Islet precursor cell (in vitro differentiated cells): ENCODE measurements at places on chromosomes 2 and 18.

DNA sequence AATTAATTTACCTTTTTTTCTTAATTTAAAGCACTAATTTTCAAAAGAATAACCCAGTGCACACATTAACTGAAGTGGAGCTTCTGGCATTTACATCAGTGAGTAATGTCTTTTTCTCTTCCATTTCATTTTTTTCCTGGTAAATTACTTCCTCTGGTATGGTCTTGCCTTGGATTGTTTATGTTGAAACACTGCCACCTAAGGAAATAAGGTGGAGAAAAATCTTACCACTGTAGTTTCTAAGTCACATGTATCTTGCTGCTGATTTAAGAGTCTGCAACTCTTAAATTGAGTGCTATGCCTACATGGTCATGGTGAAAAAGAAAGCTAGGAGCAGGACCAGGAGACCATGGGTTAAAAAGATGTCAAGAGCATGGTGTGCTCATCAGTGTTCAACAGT lies 51.0 kb downstream of the TTC27 start:
- no peak for DNase-seq

DNA sequence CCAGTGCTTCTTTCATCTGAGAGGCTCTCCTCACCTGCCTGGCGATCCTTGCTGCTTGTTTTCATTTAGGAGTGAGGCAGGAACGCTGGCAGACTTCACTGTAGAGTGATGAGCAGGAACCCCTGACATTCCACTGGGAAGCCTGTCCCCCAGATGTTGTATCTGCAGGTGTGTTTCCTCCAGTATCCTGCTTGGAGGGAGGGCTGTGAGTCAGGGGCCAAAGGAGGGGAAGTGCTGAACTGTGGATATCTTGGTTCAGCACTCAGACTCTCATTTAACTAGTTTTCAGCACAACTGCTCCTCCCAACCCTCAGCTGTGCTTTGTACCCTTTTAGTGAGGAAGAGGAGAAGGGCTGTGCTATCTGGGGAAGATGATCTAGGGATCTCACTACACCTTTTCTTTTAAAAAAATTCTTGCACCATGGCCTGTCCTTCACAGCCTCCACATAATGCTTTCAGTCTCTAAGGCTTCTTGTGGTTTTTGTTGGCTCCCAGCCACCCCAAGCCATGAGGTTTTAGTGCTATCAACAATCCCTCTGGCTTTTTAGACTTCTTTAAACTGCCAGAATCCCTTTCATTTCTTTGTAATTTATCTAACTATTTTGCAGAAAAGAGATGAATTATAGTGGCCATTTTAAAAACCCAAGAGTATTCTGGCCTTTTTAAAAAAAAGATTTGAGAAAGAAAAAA lies 11.2 kb downstream of the ANKAR start:
- no peak for DNase-seq

DNA sequence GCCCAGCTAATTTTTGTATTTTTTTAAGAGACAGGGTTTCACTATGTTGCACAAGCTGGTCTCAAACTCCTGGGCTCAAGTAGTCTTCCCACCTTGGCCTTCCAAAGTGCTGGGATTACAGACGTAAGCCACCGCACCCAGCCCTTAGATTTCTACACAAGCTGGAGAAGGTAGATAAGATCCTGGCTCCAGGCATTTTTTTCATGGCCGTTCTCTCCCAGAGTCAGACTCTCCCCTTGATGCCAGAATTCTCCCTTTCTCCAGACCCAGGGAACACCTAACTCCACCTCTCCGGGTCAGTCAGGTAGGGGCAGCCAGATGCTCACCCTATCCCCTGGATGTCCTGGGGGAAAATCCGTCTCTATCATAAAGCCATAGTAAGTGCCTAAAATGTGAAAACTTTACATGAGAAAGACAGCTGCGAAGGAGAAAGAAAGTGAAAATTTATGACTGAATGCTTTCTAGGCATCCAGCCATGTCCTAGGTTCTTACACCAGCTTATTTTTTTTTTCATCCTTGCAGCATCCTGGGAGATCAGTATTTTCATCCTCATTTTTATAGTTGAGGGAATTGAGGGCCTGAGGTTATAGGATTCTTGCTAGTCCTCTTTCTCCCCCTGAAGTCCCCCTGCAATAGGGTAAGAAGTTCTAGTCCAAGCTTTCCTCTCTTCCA lies 16.3 kb downstream of the SIX3 start:
- no peak for DNase-seq

DNA sequence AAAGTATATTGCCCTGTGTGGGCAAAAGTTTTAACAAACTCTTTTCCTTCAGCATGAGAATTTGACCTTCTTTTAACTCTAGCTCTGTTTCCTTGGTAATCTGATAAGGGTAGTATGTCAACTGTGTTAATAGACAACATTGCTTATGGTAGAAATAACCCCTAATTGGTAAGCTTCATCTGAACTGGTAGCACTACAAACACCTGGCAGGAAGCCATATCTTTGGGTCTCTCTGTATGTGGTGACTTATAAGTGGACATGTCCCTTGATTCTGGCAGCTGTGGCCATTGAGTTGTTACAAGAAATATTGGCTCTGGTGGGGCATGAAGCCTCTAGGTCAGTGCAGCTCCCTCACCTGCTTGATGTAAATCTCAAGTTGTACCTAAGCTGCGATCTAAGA lies 46.9 kb downstream of the MBD5 start:
- no peak for DNase-seq

- DNase-seq, result peak; percentile 35
Observed at GRCh38 chr2:98459496-98460175, 15.0 kb downstream of the INPP4A start.

DNA sequence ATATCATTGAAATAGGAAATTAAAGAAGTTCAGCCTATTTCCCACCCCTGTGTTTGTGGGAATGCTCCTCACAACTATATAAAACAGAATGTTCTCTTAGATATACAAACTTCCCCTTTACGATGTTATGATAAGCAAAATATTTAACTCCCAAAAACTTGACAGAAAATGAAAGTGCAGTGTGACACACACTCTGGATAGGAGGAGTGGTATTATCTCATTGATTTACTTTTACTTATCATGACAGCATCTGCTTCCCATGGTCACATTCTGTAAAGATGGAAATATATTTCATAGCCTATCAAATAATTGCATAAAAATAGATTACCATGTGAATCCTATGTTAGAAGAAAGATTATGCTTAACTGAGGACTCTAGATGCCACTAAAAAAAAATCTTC lies 96.6 kb upstream of the STK17B start:
- DNase-seq, result no peak

- DNase-seq, result no peak
Observed at GRCh38 chr2:40400336-40400953, 51.4 kb downstream of the SLC8A1 start.

DNA sequence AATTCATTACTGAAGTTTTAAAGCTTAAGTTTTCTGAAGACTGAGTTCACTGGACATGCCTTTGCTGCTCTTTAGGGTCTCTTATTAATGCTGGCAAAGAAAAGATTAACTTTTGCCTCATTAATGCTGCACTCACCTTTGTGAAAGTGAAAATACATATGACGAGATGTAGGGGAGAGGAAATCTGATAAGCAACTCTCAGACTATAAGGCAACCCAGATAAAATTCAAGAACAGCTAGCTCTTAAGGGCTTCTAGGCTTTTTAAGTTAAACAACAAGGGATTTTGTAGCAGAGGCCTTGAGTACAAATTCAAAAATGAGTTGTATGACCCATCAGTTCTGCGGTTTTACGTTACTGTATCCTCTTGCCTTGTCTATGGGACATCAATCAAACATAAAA lies 143.7 kb downstream of the USP34 start:
- no peak for DNase-seq

GRCh38 chr18:46596119-46596518 lies 60.9 kb downstream of the LOXHD1 start:
- DNase-seq, result no peak

DNA sequence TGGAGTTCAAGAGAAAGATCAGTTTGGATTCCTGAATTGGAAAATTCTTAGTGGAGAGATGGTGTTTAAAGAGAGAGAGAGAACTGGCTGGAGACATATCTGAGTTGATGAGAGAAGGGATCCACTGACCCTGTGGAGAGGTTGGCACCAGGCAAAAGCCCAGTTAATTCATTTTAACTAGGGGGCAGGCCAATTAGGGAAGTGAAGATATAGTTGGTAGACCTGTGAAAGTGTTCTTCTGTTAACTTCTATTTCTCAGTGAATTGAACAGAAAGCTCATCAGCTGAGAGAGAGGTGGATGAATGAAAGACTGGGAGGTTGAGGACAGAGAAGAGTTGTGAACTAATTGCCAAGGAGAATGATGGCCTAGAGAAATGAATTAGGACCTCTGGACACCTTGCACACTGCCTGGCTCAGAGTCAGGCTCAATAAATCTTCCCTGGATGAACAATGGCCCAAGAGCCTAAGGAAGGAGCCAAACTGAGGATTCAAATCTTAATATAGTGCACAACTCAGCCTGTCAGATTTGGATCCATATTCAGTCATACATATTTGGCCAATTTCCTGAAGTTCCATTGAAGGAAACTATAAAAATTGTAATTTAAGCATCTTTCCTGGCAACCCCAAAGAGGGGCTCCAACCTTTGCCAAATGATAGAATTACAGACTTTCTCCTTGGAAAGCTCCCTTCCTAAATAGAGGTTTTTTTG lies 82.2 kb upstream of the RMDN2 start:
- DNase-seq, result peak; percentile 1

DNA sequence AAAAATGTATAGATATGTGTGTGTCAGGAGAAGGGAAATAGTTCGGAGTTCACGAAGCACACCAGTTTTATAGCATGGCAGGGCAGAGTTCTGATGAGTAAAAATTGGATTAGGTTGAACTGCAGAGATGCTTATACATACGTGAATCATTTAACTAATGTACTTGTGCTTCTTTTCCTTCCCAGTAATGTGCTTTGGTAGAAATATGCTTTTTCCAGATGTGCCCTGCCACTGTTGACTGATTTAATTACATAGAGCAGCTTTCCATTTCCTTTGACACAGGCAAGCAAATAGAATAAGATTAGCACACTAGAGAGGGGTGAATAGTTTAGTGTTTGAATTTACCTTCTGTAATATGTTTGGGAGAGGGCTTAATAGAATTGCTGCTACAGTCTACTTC lies 28.9 kb upstream of the ARMC9 start:
- no peak for DNase-seq

DNA sequence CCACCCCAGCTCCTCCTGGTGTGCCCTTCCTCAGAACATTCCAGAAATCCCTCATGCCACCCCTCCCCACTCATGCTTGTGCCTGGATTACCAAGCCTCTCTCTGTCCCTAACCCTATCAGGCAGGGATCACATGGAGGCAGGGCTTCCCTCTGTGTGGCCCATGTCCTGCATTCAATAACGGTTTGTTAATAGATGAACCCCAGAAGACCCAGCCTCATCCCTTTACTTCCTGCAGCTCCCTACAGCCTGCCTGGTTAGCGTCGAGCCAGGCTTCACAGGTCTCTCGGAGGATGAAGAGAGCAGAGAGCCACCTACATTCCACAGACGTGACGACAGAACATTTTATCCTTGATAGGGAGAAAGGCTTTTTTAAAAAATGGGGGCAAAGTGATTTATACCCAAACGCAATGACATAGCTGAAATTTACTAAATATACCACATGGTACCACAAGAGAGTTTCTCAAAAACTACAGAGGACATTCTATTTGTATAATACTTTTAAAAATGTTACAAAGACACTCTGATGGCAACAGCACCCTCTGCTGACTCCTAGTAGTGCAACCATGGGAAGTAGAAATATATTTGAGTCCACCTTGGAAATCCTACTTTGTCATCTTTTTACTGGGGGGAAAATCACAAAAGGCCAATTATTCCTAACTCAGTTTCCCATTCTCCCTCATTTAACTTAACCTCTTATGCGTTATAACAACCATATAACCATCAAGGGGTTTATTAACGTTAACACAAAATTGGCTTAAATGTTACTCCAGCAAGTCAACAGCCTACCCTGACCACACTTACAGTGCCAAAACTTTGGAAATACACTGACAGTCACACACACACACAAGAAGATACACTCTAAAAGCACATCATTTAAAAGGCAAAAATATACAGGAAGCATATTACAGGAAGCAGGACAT lies 30.7 kb downstream of the FBXO15 start:
- DNase-seq, result peak; percentile 71

DNA sequence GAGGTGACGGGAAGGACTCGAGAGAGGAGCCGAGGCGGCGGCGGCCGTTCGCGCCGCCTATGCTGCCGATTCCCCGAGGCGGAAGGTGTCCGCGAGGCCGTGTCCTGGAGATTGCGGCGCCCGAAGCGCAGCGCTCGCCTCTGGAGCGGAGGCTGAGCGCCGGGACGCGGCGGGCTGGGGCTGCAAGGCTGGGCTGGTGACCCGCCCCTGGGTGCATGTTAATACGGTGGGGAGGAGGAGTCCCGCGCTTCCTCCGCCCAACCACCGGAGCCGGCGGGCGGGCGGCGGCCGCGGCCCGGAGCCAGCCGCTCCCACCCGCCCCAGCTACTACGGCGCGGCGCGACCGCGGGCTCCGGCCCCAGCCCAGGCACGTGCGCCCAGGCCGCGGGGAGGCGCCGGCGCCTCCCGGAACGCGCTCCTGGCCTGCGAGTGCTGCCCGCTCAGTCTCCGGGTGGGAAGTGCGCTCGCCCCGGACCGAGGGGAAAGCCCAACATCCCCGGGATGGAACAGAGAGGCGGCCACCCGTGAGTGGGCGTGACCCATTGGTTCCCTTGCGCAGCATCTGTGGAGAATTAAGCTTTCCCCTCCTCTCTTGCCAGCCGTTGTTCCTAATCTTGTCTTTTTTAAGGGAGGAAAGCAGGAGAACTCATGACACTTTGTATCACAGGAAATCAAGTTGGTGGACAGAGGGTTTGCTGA lies at the start of gene DLGAP1:
DLGAP1 (minus strand) TSS at position 195 of the 699 bp plus-strand sequence.
- peak; percentile 91 for DNase-seq

- no peak for DNase-seq
Observed at GRCh38 chr2:190406805-190407204, 1.4 kb upstream of the MFSD6 start.

GRCh38 chr2:231533086-231533776 lies 3.0 kb upstream of the NMUR1 start:
- no peak for DNase-seq

DNA sequence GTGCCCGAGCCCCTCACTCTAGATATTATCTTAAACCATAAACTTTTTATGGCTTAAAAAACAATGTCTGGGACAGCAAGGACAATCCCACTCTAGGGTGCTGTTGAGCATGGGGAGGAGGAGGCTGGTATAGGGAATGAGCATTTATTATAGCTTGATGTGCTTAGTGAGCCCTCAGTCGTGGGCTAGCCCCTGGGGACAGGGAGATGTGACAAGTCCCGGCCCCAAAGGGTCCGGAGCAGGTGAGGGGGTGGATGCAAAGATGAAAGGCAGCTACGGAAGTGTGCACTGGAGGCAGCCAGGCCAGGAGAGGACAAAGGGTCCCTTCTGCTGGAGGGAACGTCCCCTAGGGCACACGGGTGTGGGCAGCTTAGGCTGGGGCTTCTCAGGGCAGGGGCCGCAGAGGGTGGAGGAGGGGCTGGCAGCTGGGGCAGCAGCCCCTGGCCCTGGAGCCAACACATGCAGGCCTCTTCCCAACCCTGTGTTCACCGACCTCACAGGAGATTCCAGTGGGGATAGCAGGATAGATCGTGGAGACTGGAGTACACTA lies 106.3 kb upstream of the GPC1 start:
- DNase-seq, result peak; percentile 39

DNA sequence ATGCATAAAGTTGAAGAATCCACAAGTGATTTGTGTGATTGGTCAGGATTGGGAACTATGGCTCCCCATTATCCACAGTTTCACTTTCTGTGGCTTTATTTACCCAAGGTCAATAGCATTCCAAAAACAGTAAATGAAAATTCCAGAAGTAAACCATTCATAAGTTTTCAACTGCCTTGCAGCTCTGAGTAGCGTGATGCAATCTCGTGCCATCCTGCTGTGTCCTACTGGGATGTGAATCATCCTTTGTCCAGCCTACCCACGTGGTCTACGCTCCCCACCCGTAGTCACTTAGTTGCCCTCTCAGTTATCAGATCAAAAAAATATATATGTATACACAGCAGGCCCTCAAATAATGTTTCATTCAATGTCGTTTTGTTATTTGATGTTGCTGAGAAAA lies 89.0 kb upstream of the DLGAP1 start:
- DNase-seq, result no peak
